Endothelial cell (in vitro differentiated cells): ENCODE measurements at places on chromosomes 7 and 10. TPM values are rescaled to one million over a fixed set of nuclear protein-coding genes. Genes with fewer than 3 reads are reported as not detected.

SAP25 gene
- total RNA-seq: 2.6 TPM

STEAP4 gene
- 0.54 TPM for total RNA-seq

DNA sequence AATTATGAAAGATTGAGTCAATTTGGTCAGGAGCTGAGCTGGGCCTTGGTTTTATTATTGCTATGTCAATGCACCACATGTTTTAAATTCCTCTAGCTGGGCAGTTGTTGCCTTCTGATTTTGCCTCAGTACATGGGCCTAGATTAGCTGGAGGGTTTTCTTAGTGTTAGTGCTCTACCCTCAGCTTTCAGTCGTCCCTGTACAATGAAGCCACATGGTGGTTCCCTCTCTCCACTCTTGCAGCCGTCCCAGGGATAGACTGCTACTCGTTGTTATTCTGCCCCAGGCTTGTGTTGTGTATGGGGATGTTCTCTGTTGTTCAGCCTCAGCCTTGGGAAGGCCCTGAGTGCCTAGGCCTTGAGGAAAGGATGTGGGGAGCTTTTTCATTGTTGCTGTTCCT, 37.0 kb downstream of the NHLRC2 start:
- no peak for DNase-seq

DNA sequence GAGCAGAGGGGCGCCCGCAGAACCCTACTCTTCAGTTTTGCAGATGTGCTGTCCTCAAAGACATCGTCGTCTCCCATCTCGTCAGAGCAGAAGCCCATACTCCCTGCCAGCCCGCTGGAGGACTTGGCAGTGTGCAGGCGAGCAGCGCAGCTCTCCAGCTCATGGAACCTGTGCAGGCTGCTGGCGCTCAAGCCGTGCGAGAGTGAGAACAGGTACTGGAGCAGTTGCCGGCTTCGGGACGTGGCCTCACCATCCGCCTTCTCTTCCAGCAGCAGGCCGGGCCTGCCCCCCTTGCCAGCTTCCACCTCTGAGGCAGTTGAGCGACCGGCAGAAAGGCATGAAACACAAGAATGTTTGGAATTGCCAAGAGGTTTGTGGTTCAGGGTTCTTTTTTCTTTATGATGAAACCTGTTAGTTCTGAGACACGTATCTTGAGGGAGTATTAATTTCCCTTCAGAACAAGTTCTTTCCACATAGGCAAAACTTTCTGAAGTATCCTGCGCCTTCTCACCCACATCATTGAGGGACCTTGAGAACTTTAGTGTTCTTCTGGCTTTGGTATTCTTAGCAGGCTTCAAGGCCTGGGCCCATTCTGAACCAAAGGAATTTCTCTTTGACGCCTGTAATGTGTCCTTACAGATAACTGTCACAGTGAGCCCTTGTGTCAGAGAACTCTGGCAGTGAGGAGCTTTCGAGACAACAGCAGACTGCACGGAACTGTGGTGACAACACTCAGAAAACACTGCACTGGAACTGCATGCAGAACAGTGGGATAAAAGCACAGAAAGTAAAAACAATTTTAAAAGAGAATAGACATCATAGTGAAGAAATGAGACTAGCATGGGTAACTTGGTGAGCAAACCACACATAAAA, 89.5 kb downstream of the ALOX5 start:
- DNase-seq: no peak

ZNF316 gene
- 42.2 TPM for total RNA-seq

LBX1 gene
- not detected for total RNA-seq

STEAP1B gene
- total RNA-seq: 5.6 TPM

OPALIN gene
- not detected for total RNA-seq

- no peak for DNase-seq
These were observed 23.6 kb upstream of the PRSS37 start for GRCh38 chr7:141864765-141865447.

DNA sequence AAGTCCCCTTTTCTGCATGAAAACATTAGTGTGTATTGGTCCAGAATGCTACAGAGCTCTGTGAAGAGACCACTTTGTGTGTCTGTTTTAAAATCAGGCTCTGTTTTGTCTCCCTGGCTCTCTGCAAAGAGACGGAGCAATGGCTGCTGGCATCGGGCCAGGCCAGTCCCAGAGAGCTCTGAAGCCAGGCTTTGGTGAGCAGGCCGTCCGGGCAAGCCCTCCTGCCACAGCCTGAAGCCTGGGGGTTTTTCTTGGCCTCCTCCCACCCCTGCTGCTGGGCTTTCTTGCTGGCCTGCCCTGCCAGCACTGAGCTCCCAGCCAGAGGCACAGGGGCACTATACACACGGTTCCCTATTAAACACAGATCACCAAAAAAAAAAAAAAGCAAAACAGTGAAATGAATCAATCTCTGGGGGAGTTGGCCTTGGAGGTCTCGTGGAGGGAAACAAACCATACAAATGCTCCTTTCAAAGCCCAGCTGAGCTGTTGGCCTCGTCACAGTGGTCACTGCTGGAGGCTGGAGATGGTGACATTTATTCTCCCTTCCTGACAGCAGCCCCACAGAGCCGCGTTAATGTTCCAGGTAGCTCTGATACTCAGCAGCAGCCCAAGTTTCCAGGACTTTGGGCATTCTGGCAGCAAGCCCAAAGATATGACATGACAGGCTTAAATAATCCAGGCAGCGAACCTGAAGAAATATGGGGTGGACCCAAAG, 237.2 kb downstream of the TCF7L2 start:
- no peak for DNase-seq

DNA sequence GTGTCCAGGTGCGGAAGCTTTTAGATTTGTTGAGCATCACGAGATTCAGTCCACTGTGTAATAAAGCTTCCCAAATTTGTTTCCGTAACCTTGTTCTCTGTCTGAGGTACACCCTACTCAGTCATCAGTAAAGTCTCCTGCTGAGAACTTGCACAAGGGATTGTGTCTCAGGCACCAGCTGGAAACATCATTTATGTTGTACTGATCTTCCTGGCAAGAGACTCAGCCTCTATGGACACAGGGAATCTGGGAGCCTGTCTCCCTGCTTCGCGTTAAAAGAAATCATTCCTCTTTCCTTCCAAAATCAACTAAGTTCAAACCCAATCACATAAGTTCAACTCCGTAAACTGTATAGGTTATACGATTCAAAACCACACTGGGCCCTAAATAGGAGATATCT, 336.8 kb downstream of the GPR37 start:
- DNase-seq: no peak

- no peak for DNase-seq
These were observed 53.4 kb downstream of the HSPA12A start for GRCh38 chr10:116688741-116689495.
